ENCODE measurements at places on chromosomes 4 and X.

- no peak for DNase-seq
Measured at GRCh38 chr4:78768452-78769180, 7.5 kb upstream of the BMP2K start.

- no peak for DNase-seq
Measured at GRCh38 chrX:151397741-151398070, 700 bp downstream of the VMA21 start.

GRCh38 chr4:186701273-186701672 is 22.4 kb downstream of the FAT1 start:
- DNase-seq = no peak

- DNase-seq = no peak
Measured at GRCh38 chrX:122272011-122272410, 912.1 kb upstream of the GRIA3 start.

GRCh38 chr4:6953751-6954380 is 44.2 kb downstream of the TBC1D14 start:
- DNase-seq = no peak

Data from activated CD4-positive, CD25-positive, alpha-beta regulatory T cell treated with anti-CD3 and anti-CD28 coated beads, Interleukin-2, amount 50 U/mL, for 16 hours (primary cell).